OCI-LY7 (cell line): ENCODE measurements at places on chromosomes 3 and 15. TPM values are rescaled to one million over a fixed set of nuclear protein-coding genes. Genes with fewer than 3 reads are reported as not detected.

The CHRM5 gene
- not detected in 2 replicates for total RNA-seq

The ZNF385D gene
- total RNA-seq, result not detected in 2 replicates

The PP2D1 gene
- total RNA-seq, result not detected in 2 replicates

The PLEKHO2 gene
- 21.3 and 24.5 TPM in 2 replicates for total RNA-seq

The GAP43 gene
- not detected in 2 replicates for total RNA-seq

The EFCC1 gene
- total RNA-seq, result not detected in 2 replicates

The FGF7 gene
- total RNA-seq, result not detected in 2 replicates

The ACVR2B gene
- 7.2 and 7.9 TPM in 2 replicates for total RNA-seq

The RETNLB gene
- total RNA-seq, result not detected in 2 replicates

The GRAMD1C gene
- 6.4 and 6.8 TPM in 2 replicates for total RNA-seq

The ACAA1 gene
- 45.3 and 50.3 TPM in 2 replicates for total RNA-seq

The SEMA3B gene
- total RNA-seq, result 0.82 and 1.2 TPM in 2 replicates

The TBC1D23 gene
- total RNA-seq, result 20.9 and 23.4 TPM in 2 replicates

The SLC22A14 gene
- total RNA-seq, result not detected in 2 replicates

The CPNE4 gene
- total RNA-seq, result not detected in 2 replicates

The NUDT16 gene
- total RNA-seq, result 12.5 and 14.0 TPM in 2 replicates
